Hepatocyte (in vitro differentiated cells): ENCODE measurements at places on chromosomes 1 and 21. TPM values are rescaled to one million over a fixed set of nuclear protein-coding genes. Genes with fewer than 3 reads are reported as not detected.

- no peak overlapping the region for H3K4me3 ChIP-seq
- H3K27me3 ChIP-seq, result no peaks in the 10 kb centered on the region
- H3K27ac ChIP-seq, result no peak overlapping the region
- no peak for DNase-seq
- H3K4me1 ChIP-seq, result no peaks in the 10 kb centered on the region
- H3K36me3 ChIP-seq, result no peaks in the 10 kb centered on the region
Measured at GRCh38 chr1:200922406-200922805, 27.7 kb downstream of the INAVA start.

DNA sequence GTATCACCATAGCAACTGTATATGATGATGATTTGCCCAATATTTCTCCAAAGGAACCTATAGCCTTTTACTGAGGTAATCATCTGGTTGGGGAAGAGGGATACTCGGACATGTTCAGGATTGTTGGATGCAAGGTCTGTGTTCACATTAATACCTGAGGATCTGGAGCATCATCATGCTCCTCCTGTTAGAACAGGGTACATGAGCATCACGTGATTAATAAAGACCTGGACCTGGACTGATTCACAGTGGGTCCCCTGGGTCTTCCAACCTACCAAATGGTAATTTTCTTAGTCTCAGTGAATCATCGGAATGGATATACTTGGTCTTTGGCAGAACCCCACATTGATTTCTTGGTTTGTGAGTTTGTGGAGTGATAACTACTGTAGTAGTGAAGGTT, 45.6 kb upstream of the ZBTB18 start:
- H3K36me3 ChIP-seq, result no peaks in the 10 kb centered on the region
- H3K27me3 ChIP-seq, result no peaks in the 10 kb centered on the region
- no peaks in the 10 kb centered on the region for H3K4me1 ChIP-seq
- no peak overlapping the region for H3K4me3 ChIP-seq
- no peak overlapping the region for H3K27ac ChIP-seq

GRCh38 chr21:38075833-38076587, 159.8 kb upstream of the KCNJ6 start:
- H3K27me3 ChIP-seq, result no peaks in the 10 kb centered on the region
- DNase-seq, result peak; percentile 7
- H3K36me3 ChIP-seq, result no peaks in the 10 kb centered on the region
- H3K4me3 ChIP-seq, result no peak overlapping the region
- H3K4me1 ChIP-seq, result no peaks in the 10 kb centered on the region

DNA sequence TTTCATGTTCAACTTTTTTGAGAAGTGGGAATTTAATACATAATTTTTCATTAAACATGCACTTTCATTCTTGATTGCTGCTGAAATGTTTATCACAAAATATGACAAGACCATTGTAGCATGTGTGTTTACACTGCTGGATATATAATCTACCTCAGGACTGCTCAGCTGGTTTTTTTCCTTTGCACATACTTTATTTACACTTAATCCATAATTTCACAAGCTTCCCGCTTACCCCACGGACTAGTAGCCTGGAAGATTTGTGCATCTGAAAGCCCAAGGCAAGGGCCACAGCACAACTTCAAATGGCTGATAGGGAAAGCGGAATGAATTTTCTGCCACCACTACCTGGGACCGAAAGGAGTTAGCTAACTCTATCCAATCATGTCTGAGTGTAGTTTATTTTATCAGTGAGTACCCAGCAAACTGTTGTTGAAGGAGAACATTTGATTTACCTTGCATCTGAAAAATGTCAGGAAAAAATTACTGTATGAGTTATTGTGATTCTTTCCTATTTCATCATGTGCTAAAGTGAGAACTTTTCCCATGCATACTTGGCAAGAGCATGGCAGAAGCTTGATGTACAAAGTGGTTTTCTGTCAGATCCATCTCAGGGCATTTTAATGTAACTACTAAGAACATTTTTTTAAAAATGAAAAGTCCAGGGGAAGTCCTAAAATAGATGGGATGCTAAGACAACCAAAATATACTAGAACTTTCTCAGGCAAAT, 558.2 kb upstream of the USP24 start:
- H3K4me3 ChIP-seq, result no peak overlapping the region
- DNase-seq, result no peak
- H3K27ac ChIP-seq, result no peak overlapping the region
- H3K4me1 ChIP-seq, result no peaks in the 10 kb centered on the region

GRCh38 chr1:91502672-91503184, 2.1 kb downstream of the CDC7 start:
- no peaks in the 10 kb centered on the region for H3K27me3 ChIP-seq
- no peaks in the 10 kb centered on the region for H3K36me3 ChIP-seq

GRCh38 chr1:239763850-239764249, 327.8 kb upstream of the FMN2 start:
- H3K27me3 ChIP-seq, result no peaks in the 10 kb centered on the region
- no peak overlapping the region for H3K27ac ChIP-seq
- H3K4me1 ChIP-seq, result no peaks in the 10 kb centered on the region
- H3K36me3 ChIP-seq, result no peaks in the 10 kb centered on the region
- no peak overlapping the region for H3K4me3 ChIP-seq
- DNase-seq, result no peak

DNA sequence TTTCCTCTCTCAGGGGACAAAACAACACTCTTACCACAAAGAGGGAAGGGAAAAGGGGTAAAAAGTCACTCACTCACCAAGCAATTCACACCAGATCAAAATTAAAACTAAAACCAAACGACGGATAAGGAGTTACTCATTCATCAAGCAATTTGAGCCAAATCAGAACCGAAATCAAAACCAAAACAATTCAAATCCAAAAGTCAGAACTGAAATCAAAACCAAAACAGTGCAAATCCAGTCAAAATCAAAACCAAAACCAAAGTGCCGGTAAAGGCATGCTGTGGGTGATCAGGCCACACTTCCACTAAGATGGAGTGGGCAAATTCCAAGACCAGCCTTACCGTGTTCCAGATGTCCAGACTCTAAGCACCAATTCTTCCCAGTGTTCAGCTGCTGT, 717.9 kb downstream of the AMY1C start:
- H3K27ac ChIP-seq, result no peak overlapping the region
- H3K4me3 ChIP-seq, result no peak overlapping the region
- H3K36me3 ChIP-seq, result no peaks in the 10 kb centered on the region
- no peak for DNase-seq

The CA6 gene
- not detected in 2 replicates for total RNA-seq

DNA sequence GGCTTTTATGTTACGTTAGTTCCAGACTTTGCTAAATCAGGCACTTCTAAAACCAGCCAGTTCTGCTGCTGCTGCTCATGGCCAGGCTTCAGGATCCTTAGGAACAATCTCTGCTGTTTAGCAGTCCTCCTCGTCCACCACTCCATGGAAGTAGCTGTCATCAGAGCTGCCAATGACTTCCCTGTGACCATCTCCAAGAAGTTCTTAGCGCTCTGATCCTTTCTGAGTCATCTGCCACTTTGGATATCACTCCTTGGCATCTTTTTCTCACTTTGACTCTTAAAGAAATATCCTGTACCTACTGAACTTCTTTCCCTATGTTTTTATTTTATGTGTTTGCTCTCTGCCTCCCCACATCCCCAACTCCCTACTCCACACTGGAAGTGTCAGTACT, 14.7 kb upstream of the IRF2BP2 start:
- H3K27me3 ChIP-seq, result no peaks in the 10 kb centered on the region
- peak overlapping the region; percentile 92 for H3K27ac ChIP-seq
- no peaks in the 10 kb centered on the region for H3K36me3 ChIP-seq
- peaks cover 58% of the 10 kb centered on the region for H3K4me1 ChIP-seq

The GJC2 gene
- total RNA-seq, result 0.80 and 1.6 TPM in 2 replicates

GRCh38 chr1:187665483-187665882, 836.7 kb downstream of the PLA2G4A start:
- H3K27ac ChIP-seq, result no peak overlapping the region
- H3K4me3 ChIP-seq, result no peak overlapping the region
- H3K4me1 ChIP-seq, result no peaks in the 10 kb centered on the region
- no peaks in the 10 kb centered on the region for H3K36me3 ChIP-seq
- H3K27me3 ChIP-seq, result no peaks in the 10 kb centered on the region
- no peak for DNase-seq

GRCh38 chr1:215345766-215346165, 221.3 kb upstream of the KCTD3 start:
- H3K36me3 ChIP-seq, result no peaks in the 10 kb centered on the region
- no peaks in the 10 kb centered on the region for H3K4me1 ChIP-seq
- H3K27ac ChIP-seq, result no peak overlapping the region
- H3K4me3 ChIP-seq, result no peak overlapping the region
- peak; percentile 7 for DNase-seq
